ENCODE measurements at places on chromosomes 5 and 9. TPM values are rescaled to one million over a fixed set of nuclear protein-coding genes. Genes with fewer than 3 reads are reported as not detected.

DNA sequence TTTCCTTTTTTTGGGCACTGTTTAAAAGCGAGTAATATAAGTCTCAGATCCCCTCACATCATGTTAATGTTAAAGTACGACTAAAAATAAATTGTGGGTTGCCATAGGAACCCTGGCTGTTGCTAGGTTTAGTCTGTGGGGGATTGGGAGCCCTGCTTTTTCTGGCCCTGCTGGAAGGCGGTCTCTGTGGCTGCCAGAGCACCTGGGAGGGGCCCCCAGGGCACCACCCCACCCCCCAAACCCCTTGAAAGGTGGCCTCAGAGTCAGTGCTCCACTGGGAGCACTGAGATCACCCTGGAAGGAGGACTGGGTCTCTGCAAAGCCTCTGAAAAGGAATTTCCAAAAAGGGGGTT is 66.2 kb upstream of the NEURL1B start:
- H3K27me3 ChIP-seq: no peaks in the 10 kb centered on the region
- no peak overlapping the region for H3K27ac ChIP-seq
- H3K4me3 ChIP-seq: no peak overlapping the region
- H3K36me3 ChIP-seq: no peaks in the 10 kb centered on the region

DNA sequence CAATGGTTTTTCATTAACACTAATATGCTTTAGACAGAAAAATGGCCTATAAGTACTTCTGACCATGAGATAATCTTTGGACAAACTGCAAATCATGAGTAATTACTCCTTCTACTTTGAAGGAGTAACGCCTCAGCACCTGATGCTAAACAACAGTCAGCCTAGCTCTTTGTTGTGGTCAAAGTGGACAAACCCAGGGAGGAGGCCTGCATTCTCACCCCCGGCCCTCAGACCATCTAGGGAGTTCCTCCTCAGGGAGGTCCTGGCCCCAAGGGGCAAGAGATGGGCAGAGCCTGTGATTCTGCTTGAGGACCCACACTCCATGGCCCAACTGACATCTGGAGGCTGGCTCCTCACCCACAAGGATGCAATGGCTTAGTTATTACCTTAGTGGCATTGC is 48.2 kb upstream of the ANGPTL2 start:
- no peaks in the 10 kb centered on the region for H3K36me3 ChIP-seq
- no peaks in the 10 kb centered on the region for H3K27me3 ChIP-seq
- no peak for DNase-seq
- no peaks in the 10 kb centered on the region for H3K4me1 ChIP-seq

- no peak overlapping the region for H3K4me3 ChIP-seq
- no peak overlapping the region for H3K27ac ChIP-seq
- H3K36me3 ChIP-seq: peaks cover 57% of the 10 kb centered on the region
- H3K27me3 ChIP-seq: no peaks in the 10 kb centered on the region
- DNase-seq: no peak
Measured at GRCh38 chr5:96771395-96771794, 36.4 kb downstream of the ERAP1 start.

Gene GPSM1
- total RNA-seq: 28.5 TPM
